ENCODE measurements at places on chromosomes 2 and 18.

DNA sequence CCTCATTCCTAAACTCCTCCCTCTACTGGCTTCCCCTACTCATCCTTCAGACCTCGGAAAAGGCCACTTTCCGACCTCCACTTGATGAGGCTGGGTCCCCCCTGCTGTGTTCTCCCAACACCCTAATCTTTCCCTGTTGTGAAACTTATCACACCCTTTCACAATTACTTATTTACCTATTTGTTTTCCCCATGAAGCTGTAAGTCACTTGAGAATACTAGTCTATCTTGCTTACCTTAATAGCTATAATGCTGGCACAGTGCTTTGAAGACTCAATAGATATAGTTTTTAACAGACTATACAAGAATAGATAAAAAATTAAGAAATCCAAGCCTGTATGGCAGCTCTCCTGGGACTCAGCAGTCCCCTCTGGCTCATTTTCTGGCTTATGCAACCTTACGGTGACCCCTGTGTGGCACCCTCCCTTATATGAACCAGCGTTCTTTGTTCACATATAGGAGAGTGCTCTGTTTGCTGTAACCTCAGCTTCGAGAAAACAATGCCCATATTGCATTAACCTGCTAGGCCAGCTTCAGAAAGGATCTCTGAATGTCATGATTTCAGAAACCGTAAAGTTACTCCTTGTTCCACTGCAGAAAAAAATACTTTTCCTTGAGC, 220.4 kb upstream of the PKDCC start:
- no peak for DNase-seq

- DNase-seq, result no peak
These were observed 178.9 kb downstream of the FAM124B start for GRCh38 chr2:224222974-224223373.

DNA sequence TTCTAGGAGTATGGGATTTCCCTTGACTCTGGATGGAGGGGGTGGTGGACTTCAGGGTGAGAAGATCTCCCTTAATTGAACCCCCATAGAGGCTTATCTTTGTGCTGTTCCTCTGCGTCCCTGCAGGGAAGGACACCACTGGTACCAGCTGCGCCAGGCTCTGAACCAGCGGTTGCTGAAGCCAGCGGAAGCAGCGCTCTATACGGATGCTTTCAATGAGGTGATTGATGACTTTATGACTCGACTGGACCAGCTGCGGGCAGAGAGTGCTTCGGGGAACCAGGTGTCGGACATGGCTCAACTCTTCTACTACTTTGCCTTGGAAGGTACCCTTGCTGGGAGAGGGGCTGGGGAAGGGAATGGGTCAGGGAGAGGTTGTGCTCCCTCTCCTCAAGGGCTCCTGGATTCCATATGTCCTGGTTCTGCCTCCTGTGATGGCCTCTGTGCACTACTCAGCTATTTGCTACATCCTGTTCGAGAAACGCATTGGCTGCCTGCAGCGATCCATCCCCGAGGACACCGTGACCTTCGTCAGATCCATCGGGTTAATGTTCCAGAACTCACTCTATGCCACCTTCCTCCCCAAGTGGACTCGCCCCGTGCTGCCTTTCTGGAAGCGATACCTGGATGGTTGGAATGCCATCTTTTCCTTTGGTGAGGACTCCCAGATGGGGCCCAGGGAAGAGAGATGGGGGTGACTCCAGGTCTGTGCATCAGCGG, 19.3 kb downstream of the PRKAG3 start:
- no peak for DNase-seq

GRCh38 chr2:72028996-72029395, 118.7 kb downstream of the CYP26B1 start:
- DNase-seq, result no peak

GRCh38 chr2:170341684-170342623, 164.0 kb downstream of the MYO3B start:
- DNase-seq, result no peak

DNA sequence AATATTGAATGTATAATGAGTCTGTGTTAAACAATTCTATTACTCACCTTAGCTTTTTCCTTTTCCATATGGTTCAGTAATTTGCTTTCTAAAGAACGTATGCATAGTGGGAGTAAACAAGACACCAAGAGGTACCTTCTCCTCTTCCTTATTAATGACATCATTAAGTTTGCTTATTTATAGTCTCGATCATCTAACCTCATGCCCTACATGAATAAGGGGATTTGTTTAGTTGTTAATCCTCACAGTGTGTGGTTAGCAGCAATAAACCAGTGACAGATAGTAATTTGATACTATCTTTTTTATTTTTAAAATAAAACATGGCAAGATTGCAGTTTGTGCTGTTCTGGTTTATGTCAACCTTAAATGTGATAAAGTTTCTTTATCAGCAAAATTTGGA, 69.7 kb downstream of the COBLL1 start:
- DNase-seq, result no peak

- DNase-seq, result no peak
These were observed 14.3 kb downstream of the LPIN2 start for GRCh38 chr18:2998644-2999043.

DNA sequence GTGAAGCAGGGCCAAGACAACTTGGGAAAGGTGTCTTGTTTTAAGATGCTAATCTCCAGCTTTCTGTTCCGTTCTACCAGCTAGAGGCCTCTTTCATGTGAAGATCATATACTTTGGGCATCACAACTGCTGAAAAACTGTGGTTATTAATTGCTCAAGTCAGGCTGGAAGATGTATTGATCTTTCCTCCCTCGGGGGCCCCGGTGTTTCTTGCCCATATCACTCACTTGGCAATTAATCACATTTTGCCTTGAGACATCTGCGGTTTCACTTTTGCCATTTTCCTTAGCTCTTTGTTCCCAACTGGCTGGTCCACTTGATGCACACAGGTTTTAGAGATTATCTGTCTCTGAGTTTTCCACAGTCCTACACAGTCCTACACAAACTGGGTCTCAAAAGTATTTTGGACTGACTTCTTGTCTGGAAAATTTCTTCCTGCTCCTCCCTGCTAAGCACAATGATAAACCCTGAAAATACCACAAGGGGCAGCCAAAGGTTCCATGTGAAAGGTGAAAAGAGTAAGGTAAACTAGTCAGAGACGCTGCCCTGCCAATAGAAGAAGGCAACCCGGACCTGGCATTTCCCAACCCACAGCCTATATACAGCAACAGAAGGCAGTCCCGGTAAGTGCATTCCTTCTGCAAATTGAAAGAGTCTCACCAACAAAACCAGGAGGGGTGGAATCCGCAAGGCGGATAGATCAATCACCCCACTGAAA, 181.0 kb downstream of the AFF3 start:
- DNase-seq, result no peak

DNA sequence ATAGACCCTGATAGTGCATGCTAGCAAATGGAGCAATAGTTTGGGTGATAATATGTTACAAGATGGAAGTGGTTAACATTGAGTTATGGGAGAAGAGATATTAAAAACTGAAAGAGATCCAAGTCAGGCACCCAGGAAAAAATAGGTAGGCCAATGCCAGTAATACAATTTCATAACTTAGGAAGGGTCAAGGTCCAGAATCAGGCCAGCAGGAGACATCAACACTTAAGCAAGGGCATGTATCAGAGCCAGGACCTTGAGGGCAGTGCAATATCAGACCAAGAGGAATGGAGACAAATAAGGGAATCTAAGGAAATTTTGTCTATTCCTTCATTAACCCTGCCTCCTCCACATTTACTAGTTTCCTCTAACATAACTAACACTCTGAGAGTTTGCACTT, 124.1 kb upstream of the NYAP2 start:
- DNase-seq, result no peak
